ENCODE measurements at places on chromosomes 12 and 14.
A peak's percentile ranks its signal among the peaks of the same experiment; 100 is the strongest.

DNA sequence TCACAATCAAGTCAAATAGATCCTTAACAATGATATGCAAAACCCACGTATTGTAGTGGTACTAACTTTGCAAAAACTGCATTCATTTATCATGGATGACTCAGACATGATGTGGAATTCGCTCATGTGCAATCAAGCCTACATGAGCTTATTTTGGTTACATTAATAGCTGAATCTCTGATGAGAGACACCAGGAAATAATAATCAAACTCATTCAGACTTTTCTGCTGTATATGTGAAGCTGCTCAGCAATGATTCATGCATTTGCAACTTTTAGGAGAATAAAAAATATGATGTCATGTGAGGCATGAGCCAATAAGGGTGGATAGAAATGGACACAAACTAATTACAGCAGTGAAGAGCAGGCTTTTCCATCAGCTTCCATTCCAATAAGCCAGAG is 1075.8 kb upstream of the TMEM132C start:
- no peak for DNase-seq
- H3K27ac ChIP-seq = no peak overlapping the region
- H3K4me3 ChIP-seq = no peak overlapping the region
- H3K36me3 ChIP-seq = no peaks in the 10 kb centered on the region
- H3K27me3 ChIP-seq = no peaks in the 10 kb centered on the region

DNA sequence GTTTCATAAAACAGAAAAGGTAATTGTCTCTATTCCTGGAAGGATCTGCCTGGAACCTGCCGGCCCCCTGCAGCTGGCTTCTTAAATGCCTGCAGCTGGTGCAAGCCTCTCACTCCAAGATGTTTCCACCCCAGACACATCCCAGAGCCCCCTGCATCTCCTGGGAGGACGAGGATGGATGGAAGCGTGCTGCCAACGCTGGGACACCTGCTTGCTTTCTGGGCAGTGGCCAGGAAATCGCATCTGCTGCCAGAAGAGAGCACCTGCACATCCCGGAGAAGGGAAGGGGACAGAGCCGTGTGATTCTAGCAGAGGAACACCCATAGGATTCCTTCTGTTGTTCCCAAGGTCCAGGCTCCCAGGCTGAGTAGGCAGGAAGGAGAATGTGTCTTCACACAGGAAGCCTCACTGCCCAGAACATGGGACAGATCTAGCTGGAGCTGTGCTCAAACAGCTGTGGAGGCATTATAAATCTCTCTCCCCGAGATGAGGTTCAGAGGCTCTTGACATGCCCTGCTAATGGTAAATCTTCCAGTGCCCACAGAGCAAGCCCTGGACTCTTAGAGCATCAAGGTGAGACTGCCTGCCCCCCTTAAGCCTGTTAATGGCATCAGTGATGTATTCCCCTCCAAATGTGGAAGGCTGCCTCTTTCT is 138.8 kb upstream of the MAP1LC3B2 start:
- H3K36me3 ChIP-seq = no peaks in the 10 kb centered on the region
- no peak for DNase-seq
- H3K4me1 ChIP-seq = peaks cover 17% of the 10 kb centered on the region
- H3K27me3 ChIP-seq = no peaks in the 10 kb centered on the region
- H3K27ac ChIP-seq = peak overlapping the region; percentile 18

DNA sequence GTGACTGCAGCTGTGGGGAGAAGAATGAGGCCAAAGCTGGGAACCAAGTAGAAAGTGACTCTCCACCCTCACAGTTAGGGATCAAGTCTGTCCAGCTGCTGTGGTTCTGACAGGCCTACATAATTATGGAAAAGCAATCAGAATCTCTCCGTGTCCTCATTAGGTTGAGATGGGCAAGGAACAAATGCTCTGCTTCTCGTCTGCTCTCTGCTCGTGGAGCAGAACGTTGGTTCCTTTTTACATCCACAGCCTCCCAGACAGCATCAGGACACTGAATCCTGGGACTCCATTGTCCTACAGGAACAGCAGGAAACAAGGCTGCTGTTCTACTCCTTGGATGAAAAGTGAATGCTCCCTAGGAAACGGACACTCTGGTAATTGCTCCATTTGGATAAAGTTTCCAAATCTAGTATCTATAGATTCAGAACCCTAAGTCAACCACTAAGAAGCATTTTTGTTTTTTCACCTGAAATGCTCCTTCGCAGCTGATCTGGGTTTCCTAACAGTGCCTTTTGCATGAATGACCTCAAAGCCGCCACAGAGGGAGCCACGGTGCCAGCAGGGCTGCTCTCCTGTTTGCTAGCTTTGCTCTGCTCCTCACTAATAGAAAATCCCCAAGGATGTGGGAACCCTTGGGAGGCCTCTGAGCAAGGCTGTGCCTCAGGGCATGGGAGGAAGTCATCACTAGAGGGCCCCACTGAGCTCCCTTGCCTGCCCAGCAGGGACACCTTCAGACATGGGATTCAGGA is 102.0 kb downstream of the EGLN3 start:
- H3K27me3 ChIP-seq = peaks cover 38% of the 10 kb centered on the region
- no peak overlapping the region for H3K27ac ChIP-seq
- no peak for DNase-seq
- no peak overlapping the region for H3K4me3 ChIP-seq
- H3K4me1 ChIP-seq = no peaks in the 10 kb centered on the region

- H3K27ac ChIP-seq = no peak overlapping the region
- DNase-seq = no peak
- no peak overlapping the region for H3K4me3 ChIP-seq
These were observed 2.6 kb upstream of the WNT10B start for GRCh38 chr12:48973941-48974673.

GRCh38 chr12:125586441-125586840 is 521.2 kb downstream of the AACS start:
- no peak overlapping the region for H3K27ac ChIP-seq
- no peak overlapping the region for H3K4me3 ChIP-seq
- no peaks in the 10 kb centered on the region for H3K27me3 ChIP-seq

DNA sequence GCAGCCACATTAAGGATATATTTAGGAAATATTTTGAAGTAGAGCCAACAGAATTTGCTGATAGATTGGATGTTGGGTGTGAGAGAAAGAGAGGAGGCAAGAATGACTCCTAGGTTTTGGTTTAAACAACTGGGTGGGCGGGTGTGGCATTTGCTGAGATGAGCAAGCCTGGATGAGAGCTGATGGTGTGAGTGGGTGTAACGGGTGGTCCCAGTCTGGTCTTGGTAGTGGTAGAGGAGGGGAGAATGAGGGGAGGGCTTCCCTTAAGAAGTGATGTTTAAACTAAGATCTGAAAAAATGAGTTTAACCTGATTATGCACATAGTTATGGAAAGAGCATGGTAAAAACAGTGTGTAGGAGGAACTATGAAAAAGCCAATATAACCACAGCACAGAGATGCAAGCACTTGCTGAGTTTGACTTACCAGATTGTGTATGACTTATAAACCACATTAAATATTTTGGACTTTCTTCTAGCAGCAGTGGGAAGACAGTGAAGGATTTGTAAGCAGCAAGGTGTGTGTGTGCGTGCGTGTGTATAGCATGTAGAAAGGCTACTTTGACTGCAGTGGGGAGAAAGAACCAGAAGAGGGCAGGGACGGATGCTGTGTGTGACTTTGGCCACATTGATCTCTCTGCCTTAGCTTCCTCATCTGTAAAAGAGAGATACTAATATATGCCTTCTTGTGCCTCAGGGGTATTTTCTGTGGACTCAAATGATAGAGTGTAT is 139.7 kb downstream of the PRIMA1 start:
- no peak for DNase-seq
- H3K27me3 ChIP-seq = no peaks in the 10 kb centered on the region
- H3K4me1 ChIP-seq = no peaks in the 10 kb centered on the region
- no peak overlapping the region for H3K27ac ChIP-seq
- no peak overlapping the region for H3K4me3 ChIP-seq

DNA sequence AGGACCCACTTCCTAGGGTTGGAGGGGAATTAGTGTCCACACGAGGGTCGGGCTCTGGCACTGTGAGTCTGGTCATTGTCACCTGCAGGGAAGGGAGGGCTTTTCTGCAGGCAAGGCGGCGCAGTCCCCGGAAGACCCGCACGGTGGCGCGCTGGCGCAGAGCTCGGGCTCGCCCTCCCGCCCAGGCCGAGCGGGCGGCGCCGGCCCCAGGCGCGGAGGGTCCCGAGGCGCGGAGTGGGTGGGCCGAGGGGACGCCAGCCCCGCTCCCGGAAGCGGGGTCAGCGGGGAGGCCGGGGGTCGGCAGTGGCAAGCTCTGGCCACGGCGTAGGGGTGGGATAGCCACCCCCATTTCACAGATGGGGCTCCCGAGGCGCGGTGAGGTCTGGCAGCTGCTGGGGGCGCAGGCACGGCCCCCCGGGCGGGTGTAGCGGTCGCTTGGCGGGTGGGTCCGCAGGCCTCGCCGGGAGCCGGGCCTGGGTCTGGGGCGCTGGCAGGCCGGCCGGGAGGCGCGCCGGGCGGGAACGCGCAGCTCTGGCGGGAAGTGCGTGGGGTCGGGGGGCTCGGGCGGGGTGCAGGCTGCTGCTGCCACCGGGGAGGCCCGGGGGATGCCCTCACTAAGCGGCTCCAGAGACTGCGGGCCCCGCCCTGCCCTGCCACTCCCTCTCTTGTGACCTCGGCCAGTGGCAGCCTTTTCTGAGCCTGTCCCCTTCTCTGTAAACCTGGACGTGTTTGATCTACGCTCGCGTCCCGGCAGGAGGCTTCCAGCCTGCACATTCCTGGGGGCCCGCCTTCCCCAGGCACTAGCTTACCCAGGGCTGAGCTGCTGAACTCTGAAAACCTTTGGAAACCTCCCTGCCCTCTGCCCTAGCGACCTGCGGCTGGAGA is 46.1 kb downstream of the CYP46A1 start:
- H3K27me3 ChIP-seq = no peaks in the 10 kb centered on the region
- H3K27ac ChIP-seq = no peak overlapping the region
- H3K4me1 ChIP-seq = peaks cover 3% of the 10 kb centered on the region

GRCh38 chr14:23568600-23569331 is 1.2 kb upstream of the AP1G2 start:
- H3K36me3 ChIP-seq = no peaks in the 10 kb centered on the region
- no peak overlapping the region for H3K27ac ChIP-seq
- DNase-seq = no peak
- peaks cover 24% of the 10 kb centered on the region for H3K27me3 ChIP-seq
